Sigmoid colon (tissue), 7 donors: ENCODE measurements at places on chromosomes 16 and 17. TPM values are rescaled to one million over a fixed set of nuclear protein-coding genes. Genes with fewer than 3 reads are reported as not detected.

GRCh38 chr16:85682516-85682915 lies 6.2 kb downstream of the GINS2 start:
- H3K36me3 ChIP-seq = no peaks in the 10 kb centered on the region
- H3K4me3 ChIP-seq = no peak overlapping the region
- no peaks in the 10 kb centered on the region for H3K4me1 ChIP-seq
- H3K27ac ChIP-seq = no peak overlapping the region
- DNase-seq = no peak

- H3K4me1 ChIP-seq = no peaks in the 10 kb centered on the region
- no peak overlapping the region for H3K27ac ChIP-seq
- no peak overlapping the region for H3K4me3 ChIP-seq
- H3K27me3 ChIP-seq = no peaks in the 10 kb centered on the region
These were observed 111.4 kb downstream of the UTP18 start for GRCh38 chr17:51371732-51372151.

- no peak for DNase-seq
- no peak overlapping the region for H3K4me3 ChIP-seq
- peaks cover 44% of the 10 kb centered on the region for H3K36me3 ChIP-seq
- no peaks in the 10 kb centered on the region for H3K27me3 ChIP-seq
- no peak overlapping the region for H3K27ac ChIP-seq
- H3K4me1 ChIP-seq = peaks cover 26% of the 10 kb centered on the region
These were observed 4.3 kb downstream of the SPATA2L start for GRCh38 chr16:89697161-89697615.

- no peak overlapping the region for H3K4me3 ChIP-seq
- DNase-seq = no peak
- no peaks in the 10 kb centered on the region for H3K27me3 ChIP-seq
- H3K36me3 ChIP-seq = no peaks in the 10 kb centered on the region
- no peaks in the 10 kb centered on the region for H3K4me1 ChIP-seq
These were observed 44.5 kb downstream of the CUEDC1 start for GRCh38 chr17:57910462-57911420.

DNA sequence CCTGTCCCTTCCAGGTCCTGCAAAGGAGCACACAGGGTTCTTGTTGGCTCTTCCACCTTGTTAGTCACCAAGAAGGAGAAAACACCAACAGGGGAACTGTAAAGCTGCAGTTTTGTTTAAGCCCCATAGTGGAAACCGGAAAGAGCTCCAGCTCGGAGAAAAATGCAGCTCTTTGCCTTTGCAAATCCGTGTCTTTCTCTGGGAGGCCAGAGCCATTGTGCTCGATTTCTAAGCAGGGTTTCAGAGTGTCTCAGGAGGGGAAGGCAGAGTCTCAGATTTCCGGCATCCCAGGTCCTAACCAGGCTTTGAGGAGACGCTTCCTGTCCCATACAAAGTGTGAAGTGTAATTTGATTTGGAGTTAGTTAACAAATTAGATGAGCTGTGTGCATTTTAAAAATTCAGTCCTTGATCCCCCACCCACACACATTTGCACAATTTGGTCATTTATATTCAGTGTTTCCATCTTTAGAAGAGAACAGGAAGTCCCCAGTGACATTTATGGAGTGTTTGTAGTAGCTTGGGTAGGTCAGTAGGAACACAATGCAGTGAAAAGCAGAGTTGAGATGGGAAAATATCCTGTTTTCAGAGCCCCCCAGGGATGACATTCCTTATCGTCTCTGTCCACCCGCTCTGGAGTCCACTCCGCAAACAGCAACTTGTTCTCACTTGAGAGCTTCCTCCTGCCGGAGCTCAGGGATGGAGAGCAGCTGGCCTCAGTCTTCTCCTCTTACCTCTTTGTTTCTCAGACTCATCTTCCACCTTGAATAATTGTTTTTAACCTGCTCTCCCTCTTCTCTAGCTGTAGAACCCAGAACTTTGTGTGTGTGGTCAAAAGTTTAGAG lies 331.9 kb downstream of the SEC14L1 start:
- no peak for DNase-seq
- H3K4me3 ChIP-seq = no peak overlapping the region
- H3K27ac ChIP-seq = peak overlapping the region; percentile 85
- H3K27me3 ChIP-seq = no peaks in the 10 kb centered on the region
- peaks cover 85% of the 10 kb centered on the region for H3K4me1 ChIP-seq
- H3K36me3 ChIP-seq = no peaks in the 10 kb centered on the region

- H3K4me3 ChIP-seq = no peak overlapping the region
- no peaks in the 10 kb centered on the region for H3K36me3 ChIP-seq
- peak; percentile 85 for DNase-seq
These were observed 38.8 kb downstream of the C16orf95 start for GRCh38 chr16:87278191-87279093.

- no peaks in the 10 kb centered on the region for H3K36me3 ChIP-seq
- no peaks in the 10 kb centered on the region for H3K4me1 ChIP-seq
- H3K27ac ChIP-seq = no peak overlapping the region
- peaks cover 8% of the 10 kb centered on the region for H3K27me3 ChIP-seq
- peak; percentile 19 for DNase-seq
These were observed 65.4 kb downstream of the C16orf78 start for GRCh38 chr16:49439050-49439449.

- H3K36me3 ChIP-seq = no peaks in the 10 kb centered on the region
- peak; percentile 55 for DNase-seq
- H3K4me1 ChIP-seq = no peaks in the 10 kb centered on the region
- H3K4me3 ChIP-seq = no peak overlapping the region
These were observed 11.3 kb downstream of the TBX4 start for GRCh38 chr17:61463316-61464129.

GRCh38 chr17:71919896-71920295 lies 200.9 kb upstream of the SOX9 start:
- H3K27me3 ChIP-seq = no peaks in the 10 kb centered on the region
- H3K27ac ChIP-seq = no peak overlapping the region
- no peak overlapping the region for H3K4me3 ChIP-seq
- H3K4me1 ChIP-seq = no peaks in the 10 kb centered on the region
- no peaks in the 10 kb centered on the region for H3K36me3 ChIP-seq
- no peak for DNase-seq

- peaks cover 10% of the 10 kb centered on the region for H3K36me3 ChIP-seq
- no peaks in the 10 kb centered on the region for H3K27me3 ChIP-seq
- H3K27ac ChIP-seq = peak overlapping the region; percentile 98
- H3K4me1 ChIP-seq = no peaks in the 10 kb centered on the region
- peak overlapping the region; percentile 80 for H3K4me3 ChIP-seq
- DNase-seq = no peak
These were observed 1.4 kb downstream of the WIPI1 start for GRCh38 chr17:68455901-68456338.

The MYH1 gene
- total RNA-seq = not detected

The ABCA6 gene
- total RNA-seq = 59.2 TPM
